ENCODE measurements at places on chromosomes 11 and 22.

- no peak for DNase-seq
These were observed 30.0 kb upstream of the SYT7 start for GRCh38 chr11:61610905-61611304.

DNA sequence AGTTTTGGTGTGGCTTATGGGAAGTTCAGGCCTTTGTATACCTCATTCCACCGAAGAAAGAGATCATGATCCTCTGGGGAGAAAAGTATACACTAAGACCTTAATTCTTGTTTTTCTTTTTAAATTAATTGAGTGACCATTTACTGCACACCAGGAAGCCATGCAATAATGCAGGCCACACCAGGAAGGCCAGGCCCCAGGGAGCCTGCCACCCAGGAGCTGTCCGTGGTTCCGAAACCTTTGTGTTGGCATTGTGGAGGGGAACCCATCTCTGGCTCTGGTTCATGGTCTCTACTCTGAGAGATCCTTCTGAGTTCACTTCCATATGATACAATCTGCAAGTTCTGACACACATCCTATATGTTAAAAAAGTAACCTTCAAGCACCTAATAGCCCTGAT, 291.8 kb downstream of the MIAT start:
- no peak for DNase-seq

- DNase-seq: no peak
These were observed 533.1 kb upstream of the TENM4 start for GRCh38 chr11:79973721-79974617.

DNA sequence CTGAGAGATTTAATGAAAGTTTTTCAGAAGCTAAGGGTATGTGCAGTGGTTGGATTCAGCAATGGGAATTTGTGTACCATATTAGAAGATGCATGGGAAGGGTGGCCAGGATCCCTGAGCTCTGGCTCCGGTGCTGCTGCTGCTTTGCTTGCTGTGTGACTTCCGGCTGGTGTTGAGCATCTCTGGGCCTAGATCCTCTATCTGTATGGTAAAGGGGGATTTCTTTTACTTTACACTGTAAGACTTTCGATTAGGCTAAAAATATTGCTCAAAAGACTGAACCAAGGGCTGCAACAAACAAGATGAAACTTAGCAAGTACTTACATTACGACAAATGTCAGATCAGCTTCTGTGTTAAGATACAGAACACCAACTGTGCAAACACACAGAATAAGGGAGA, 39.1 kb downstream of the XRRA1 start:
- no peak for DNase-seq
